Naive B cell (primary cell): ENCODE measurements at places on chromosomes 7 and 10. TPM values are rescaled to one million over a fixed set of nuclear protein-coding genes. Genes with fewer than 3 reads are reported as not detected.

GRCh38 chr7:34453150-34453549, 204.9 kb upstream of the NPSR1 start:
- H3K36me3 ChIP-seq, result no peaks in the 10 kb centered on the region
- H3K4me3 ChIP-seq, result no peak overlapping the region
- H3K27ac ChIP-seq, result no peak overlapping the region
- no peaks in the 10 kb centered on the region for H3K4me1 ChIP-seq
- DNase-seq, result no peak

DNA sequence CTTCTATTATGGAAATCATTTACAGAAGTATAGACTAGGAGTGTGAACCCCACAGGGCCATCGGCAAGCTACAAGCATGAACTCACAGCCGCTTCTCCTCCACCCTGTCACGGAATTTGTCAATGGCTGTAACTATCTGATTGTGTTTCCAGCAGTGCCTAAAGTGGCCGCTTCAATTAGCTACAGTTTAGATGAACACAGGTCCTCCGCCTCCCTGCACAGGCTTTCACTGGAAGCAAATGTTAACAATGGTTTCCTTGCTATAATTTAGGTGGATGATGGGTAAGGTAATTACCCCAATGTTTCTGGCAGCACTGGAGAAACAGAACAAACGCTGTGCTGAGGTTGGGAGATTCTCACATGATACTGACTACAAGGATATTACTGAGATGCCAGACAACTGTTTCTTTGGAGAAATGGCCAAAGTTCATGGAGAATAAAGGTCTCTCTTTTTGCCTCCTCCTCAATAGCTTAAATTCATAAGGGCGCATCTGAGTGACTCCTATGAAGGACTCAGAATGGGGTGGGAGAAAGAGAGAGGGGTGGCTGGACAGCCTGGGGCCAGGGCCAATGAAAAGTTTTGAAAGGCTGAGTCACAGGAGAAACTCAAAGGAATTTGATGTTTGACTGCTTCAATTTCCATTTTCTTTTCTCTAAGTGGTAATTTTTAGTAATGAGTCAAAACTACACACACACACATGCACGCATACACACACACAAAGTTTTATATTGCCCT, 78.9 kb downstream of the SVIL start:
- H3K4me1 ChIP-seq, result no peaks in the 10 kb centered on the region
- no peak overlapping the region for H3K4me3 ChIP-seq
- H3K27me3 ChIP-seq, result no peaks in the 10 kb centered on the region
- no peaks in the 10 kb centered on the region for H3K36me3 ChIP-seq
- no peak for DNase-seq

GRCh38 chr10:78494179-78494578, 460.5 kb downstream of the RPS24 start:
- H3K4me1 ChIP-seq, result no peaks in the 10 kb centered on the region
- no peak for DNase-seq
- no peak overlapping the region for H3K4me3 ChIP-seq
- no peak overlapping the region for H3K27ac ChIP-seq
- H3K36me3 ChIP-seq, result no peaks in the 10 kb centered on the region

DNA sequence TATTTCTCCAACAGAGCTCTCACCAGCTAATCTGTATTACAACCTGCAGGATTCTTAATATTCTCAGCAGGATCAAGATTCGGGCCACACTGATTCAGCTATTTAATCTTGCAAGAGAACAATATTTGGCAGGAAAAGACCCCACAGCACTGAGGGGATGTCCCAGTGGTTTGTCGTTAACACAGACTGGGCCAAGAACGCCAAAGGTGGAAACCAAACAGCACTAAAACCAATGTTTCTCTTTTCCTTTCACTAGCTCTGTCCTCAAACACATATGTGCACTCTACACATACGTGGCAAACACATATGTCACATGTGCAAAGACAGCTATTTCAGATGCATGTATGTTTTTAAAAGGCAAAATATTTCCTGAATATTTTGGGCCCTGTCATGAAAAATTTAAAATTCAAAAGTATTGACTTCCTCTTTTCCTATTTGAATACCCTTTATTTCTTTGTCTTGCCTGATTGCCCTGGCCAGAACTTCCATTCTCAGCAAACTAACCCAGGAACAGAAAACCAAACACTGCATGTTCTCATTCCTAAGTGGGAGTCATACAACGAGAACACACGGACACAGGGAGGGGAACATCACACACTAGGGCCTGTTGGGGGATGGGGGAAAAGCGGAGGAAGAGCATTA, 51.7 kb upstream of the NEBL start:
- H3K27me3 ChIP-seq, result no peaks in the 10 kb centered on the region
- no peak overlapping the region for H3K27ac ChIP-seq
- peaks cover 5% of the 10 kb centered on the region for H3K4me1 ChIP-seq
- no peak for DNase-seq
- H3K36me3 ChIP-seq, result no peaks in the 10 kb centered on the region

EXOC4 gene
- polyA plus RNA-seq, result 59.7 TPM

FAM25A gene
- not detected for polyA plus RNA-seq

STEAP1 gene
- polyA plus RNA-seq, result not detected

SPDYE9 gene
- not detected for polyA plus RNA-seq

HNRNPF gene
- polyA plus RNA-seq, result 218 TPM

TDRD1 gene
- polyA plus RNA-seq, result not detected
